ENCODE measurements at places on chromosomes 16 and 17.

DNA sequence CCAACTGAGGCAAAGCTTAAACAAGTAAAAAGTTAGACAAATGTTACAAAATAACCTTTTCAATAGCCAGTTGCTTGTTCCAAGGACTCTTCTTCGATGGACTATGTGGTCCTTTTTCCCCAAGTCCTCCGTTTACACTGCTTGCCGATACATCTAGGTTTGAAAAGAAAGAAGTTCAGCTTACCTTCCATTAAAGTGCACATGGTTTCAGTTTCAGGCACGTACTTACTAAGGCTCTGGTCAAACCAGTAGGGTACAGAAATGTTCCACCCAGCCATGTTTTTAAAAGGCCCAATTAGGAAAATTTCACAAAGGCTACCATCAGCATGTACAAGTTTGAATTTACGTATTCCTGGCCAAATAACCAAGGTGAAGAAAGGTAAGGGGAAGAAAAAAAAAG is 2.1 kb downstream of the SRSF2 start:
- DNase-seq = no peak

GRCh38 chr17:16448490-16448889 is 33.1 kb downstream of the TRPV2 start:
- DNase-seq = no peak

DNA sequence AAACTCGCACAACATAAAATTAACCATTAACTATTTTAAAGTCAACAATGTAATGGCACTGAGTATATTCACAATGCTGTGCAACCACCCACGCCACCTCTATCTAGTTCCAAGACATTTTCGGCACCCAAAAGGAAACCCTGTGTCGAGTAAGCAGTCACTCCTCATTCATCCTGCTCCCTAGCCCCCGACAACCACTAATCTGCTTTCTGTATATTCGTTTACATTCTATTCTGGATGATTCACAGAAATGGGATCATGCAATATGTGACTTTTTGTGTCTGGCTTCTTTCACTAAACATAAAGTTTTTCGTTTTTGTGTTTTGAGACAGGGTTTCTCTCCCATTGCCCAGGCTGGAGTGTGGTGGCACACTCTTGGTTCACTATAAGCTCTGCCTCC is 42.2 kb upstream of the HAPSTR1 start:
- no peak for DNase-seq

DNA sequence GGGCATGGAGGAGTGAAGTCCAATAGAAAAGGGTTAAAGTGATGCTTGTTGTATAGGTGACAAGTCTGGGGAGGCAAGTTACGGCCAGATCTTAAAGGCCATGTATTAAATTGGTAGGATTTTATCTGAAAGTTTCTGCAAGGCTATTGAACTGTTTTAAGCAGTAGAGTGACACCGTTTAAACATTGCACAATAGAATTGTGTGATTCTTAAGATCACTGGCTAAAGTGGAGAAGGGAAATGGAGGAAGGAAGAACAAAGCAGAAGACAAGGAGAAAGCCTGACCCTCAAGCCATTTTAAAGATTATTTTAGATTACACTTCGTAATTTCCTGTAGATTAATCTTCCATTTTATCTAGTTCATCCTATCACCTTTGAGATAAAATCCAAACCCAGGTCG is 5.6 kb upstream of the MPHOSPH6 start:
- DNase-seq = no peak

- peak; percentile 79 for DNase-seq
These were observed 9.2 kb upstream of the CD300A start for GRCh38 chr17:74457146-74457819.

GRCh38 chr17:65609749-65610148 is 48.3 kb upstream of the AXIN2 start:
- no peak for DNase-seq

- no peak for DNase-seq
These were observed 67.1 kb downstream of the CYLD start for GRCh38 chr16:50808929-50809538.

DNA sequence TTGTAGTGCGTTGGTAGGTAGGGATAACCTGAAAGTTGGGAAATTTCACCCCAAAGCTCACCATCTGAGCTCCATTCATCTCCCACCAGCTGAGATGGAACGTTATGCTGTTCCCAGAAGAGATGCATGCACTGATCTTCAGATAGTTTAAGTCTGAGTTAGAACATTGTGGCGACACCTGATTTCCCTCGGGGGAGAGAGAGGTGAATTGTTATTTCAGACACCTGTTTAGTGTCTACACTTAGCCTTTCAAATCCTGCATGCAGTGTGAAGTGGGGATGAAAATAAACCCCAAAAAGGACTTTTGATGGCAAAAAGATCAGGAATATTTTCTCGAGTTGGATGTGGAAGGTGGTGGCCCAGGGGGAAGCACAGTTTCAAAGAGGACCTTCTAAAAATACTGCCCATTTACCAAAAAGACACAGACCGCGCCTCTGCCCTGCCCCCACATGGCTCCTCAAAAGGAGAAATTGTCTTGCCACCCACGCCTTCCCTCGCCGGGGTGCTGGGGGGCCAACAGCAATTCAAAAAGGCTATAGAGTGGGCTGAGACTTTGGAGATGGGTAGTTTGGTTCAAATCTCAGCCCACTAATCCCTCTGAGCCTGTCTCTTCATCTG is 11.4 kb downstream of the CIITA start:
- no peak for DNase-seq

- no peak for DNase-seq
These were observed 14.5 kb downstream of the IL34 start for GRCh38 chr16:70660672-70661350.

GRCh38 chr17:80358131-80358530 is 56.8 kb upstream of the ENDOV start:
- DNase-seq = no peak

Data from activated CD8-positive, alpha-beta memory T cell treated with anti-CD3 and anti-CD28 coated beads, Interleukin-2, amount 10 ng/mL, durations not matched to agents 7 days and 5 days (primary cell).